Natural killer cell treated with Interleukin-12 subunit alpha and Interleukin-12 subunit beta and Interleukin-15 and Interleukin-18, amount 100 ng/mL, for 72 hours (primary cell): ENCODE measurements at places on chromosomes 1 and 21. TPM values are rescaled to one million over a fixed set of nuclear protein-coding genes. Genes with fewer than 3 reads are reported as not detected.

The SLC2A5 gene
- total RNA-seq, result not detected

GRCh38 chr1:24894002-24894401, 36.1 kb downstream of the RUNX3 start:
- no peak for DNase-seq

The OLIG2 gene
- not detected for total RNA-seq

DNA sequence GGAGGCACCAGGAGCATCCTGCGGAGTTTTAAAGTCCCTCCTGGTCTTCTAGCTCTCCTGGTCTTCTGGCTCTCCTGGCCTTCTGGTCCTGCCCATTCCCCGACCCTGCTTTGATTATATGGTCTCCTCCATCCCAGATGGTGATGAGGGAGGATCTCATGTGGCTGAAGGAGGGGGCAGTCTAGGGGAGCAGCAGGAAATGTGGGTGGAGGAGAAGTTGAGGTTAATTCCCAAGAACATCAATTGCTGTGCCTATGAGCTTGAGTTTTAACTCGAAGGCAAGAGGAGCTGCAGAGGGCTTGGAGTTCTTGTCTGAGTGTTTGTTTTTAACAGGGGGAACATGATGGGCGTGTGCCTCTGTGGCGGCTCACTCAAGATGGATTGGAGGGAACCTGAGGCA, 408.8 kb downstream of the MATN1 start:
- DNase-seq, result no peak

- no peak for DNase-seq
These were observed 29.1 kb downstream of the RPS6KA1 start for GRCh38 chr1:26558685-26559048.

DNA sequence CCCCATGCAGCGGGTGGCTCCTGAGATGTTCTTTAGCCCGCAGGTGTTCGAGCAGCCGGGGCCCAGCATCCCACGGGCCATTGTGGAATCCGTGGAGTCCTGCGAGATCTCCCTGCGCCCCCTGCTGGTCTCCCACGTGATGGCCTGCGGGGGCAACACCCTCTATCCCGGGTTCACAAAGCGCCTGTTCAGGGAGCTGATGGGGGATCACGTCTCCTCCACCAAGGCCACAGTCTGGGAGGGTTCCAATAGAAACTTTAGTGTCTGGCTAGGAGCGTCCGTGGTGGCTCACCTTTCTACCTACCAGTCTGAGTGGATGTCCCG, 71.0 kb downstream of the ACTL8 start:
- DNase-seq, result no peak

The CACNA1S gene
- total RNA-seq, result not detected

DNA sequence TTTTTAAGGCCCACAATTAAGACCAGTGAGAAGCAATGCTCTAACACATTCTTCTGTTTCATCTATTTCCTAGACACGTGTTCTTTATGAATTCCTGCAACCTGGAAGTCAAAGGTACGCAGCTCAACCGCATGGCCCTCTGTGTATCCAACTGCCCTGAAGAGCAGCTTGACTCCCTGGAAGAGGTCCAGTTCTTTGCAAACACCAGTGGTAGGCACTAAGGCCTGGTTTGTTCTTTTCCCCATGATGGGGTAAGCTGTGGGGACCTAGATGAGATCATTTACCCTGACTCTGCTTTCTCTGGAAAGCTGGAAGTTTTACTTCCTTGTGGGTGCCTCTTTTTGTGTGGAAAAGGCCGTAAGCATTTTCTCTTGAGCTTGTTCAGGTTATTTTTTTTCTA, 7.3 kb downstream of the SLC44A3 start:
- no peak for DNase-seq

The GON4L gene
- total RNA-seq, result 91.0 TPM

The FCN3 gene
- not detected for total RNA-seq

- peak; percentile 70 for DNase-seq
These were observed 25.2 kb downstream of the IL12RB2 start for GRCh38 chr1:67332653-67333529.

- DNase-seq, result no peak
These were observed 9.1 kb downstream of the CTSE start for GRCh38 chr1:206014601-206015000.

DNA sequence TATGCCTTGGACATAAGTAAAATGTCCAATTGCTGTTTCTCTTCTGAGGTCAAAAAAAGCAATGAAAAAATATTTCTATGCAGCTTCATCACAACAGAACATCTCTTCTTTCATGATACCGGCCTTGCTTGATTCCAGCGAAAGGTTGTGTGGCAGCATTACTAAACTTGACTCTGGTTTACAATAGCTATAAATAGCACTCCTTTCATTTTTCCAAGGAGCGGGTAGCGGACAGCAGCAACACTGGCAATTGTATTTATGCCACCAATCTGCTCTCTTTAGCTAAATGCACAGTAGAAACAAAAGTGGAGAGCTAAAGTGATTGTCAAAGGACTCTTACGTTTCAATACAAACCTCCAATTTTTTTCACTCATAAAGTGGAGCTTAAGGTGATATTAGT, 7.5 kb upstream of the DAB1 start:
- DNase-seq, result no peak

- DNase-seq, result no peak
These were observed 13.1 kb upstream of the LHX4 start for GRCh38 chr1:180217006-180217405.

The CLCNKB gene
- not detected for total RNA-seq

The CDC20 gene
- 98.7 TPM for total RNA-seq

DNA sequence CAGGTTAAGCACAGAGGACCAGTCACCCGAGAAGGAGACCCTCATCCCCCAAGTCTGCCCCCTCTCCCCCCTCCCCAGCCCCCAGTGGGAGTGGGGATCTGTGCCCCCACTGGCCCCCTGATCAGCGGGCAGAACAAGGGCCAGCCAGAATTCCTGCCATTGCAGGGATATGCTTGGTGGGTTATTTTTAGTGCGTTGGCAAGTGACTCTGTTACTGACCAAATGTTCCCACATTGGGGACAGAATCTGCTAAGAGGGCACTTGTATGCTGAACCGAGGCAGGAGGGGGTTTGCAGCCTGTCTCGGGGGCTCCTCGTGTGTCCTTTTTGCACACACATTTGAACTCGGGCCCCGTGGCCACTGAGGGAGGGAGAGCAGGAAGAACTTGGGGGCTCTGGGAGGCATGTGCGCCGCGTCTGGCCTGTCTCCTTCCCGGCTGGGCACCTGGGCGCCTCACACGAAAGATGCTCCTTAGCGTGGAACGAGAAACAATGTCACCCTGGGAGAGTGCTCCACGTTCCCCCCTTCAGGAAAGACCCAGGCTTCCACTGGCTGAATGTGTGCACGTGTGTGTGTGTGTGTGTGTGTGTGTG, 66.4 kb upstream of the CASZ1 start:
- DNase-seq, result no peak

DNA sequence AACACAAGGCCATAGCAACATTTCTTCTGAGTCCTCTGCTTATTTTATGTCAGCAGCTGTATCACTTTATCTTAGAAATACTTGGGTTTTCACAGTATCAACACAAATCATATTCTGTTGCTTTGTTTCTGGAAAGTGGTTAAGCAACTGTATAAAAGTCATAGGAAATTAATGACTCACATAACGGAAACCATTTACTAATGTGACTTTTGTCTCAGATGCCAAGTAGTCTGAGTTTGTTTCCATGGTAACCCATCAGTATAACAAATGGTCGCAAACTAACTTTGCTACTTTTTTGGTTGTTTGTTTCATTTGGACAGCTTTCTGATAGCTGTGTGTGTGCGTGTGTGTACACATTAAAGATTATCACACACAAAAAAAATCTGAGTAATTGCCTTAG, 31.1 kb downstream of the EEIG2 start:
- DNase-seq, result no peak

- peak; percentile 79 for DNase-seq
These were observed 11.7 kb upstream of the HSD11B1 start for GRCh38 chr1:209692745-209693504.

DNA sequence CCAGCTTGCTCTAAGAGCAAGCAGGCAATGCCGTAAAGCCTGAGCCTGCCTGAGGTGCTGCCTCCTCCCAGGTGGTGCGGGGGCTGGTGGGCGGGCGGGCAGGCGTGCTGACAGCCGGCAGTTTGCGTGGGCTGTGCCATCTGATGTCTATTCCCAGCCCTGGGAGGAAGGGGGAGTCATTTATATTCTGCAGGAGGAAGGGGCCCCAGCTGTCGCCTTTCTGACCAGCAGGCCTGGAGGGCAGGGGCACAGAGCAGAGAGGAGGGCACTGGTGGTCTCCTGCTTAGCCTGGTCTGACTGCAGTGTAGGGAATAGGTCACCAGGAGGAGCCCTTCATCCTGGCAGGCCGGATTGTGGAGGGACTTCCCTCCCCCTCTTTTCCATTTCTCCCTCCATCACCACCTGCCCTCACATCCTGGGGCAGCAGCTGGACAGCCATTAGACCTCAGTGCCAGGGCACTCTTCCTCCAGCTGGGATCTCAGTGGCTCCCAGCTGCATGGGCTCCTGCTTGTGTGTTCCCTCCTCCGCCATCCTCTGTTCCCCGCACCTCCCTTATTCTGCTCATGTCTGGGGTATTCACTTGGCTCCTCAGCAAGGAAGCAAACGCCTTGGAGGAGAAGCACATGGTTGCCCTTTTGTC, 4.4 kb downstream of the CYB561D1 start:
- no peak for DNase-seq

DNA sequence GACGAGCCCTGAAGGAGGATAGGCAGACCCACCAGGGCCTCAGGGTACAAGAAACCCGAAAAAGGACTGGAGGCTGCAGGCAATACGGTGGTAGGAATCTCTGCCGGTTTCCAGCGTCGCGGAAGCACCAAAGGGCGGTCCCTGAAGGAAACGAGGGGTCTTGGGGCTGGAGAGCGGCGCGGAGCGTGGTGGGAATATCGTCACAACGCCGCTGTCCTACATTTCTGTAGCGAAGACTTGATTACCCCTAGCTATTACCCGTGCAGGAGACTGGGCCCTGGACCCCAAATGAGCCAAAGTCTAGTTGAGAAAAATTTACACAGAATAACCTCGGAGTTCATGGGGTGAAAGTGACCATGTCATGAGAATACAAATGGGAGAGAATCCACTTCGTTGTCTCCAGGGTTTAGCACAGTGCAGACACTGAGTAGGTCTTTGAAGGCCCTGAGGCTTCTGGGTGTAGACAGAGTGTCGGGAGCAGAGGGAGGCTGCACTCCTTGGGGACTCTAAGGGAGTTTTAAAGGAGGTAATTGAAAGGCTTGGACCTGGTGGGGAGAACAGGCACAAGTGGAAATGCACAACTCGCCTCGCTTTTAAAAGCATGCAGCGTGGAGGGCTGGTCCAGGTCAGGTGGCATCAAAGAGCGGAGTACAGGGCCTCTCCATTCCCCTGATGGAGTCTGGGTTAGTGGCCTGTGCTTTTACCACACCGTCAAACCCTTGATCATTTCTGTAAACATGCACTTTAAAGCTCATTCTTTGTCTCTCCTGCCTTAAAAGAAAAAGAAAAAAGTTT, 1.5 kb downstream of the ATP1A1 start:
- no peak for DNase-seq

The CD101 gene
- 2.3 TPM for total RNA-seq

The DDX20 gene
- total RNA-seq, result 18.5 TPM

DNA sequence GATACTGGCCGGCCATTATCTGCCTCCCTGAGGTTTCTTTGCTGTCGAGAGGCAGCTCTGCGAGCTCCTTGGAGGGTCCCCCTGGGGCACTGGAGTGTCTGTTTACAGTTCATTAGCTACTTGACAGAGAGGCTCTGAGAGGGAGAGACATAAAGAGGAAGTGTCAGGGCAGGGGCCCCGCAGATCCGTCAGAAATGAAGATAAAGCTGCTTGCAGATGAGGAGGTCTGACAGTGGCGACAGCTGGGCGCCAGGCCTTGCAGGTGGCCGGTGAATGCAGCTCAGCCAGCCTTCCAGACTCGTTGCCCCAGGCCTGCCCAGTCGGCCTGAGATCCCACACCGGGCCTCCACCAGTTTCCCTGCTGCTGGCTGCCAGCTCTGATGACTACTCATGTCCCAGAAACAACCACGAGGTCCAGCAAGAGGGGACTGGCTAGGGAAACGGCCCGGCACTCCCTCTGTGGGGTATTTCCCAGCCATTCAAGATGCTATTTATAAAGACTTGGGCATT, 84.7 kb downstream of the DISP3 start:
- DNase-seq, result no peak

DNA sequence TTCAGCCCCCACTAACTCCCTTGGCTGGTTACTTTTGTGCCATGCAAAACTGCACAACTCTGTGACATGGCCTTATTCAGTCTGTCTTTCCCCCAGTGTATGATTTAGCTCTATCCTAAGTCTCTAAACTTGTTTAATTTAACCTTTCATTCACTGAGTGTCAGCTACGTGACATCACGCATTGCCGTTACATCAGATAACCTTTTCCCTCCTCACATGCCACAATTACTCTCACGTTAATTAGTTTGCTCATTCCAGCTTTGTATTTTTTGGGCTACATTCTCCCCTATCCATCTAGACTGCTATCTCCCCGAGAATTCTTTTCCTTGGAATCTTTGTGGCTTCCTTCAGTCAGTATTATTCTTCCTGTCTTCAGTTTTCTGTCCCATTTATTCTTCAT, 29.4 kb upstream of the TMCO2 start:
- DNase-seq, result no peak

- no peak for DNase-seq
These were observed 4.9 kb downstream of the RPL11 start for GRCh38 chr1:23696335-23696989.

The HAO2 gene
- total RNA-seq, result not detected
